Activated T-helper 17 cell treated with anti-CD3 and anti-CD28 coated beads, Interleukin-2, amount 50 U/mL, for 72 hours (primary cell): ENCODE measurements at places on chromosomes 1 and 21.

- H3K36me3 ChIP-seq = peaks cover 95% of the 10 kb centered on the region
- H3K27me3 ChIP-seq = no peaks in the 10 kb centered on the region
- H3K4me3 ChIP-seq = no peak overlapping the region
- peaks cover 27% of the 10 kb centered on the region for H3K4me1 ChIP-seq
- ATAC-seq = no peak
Measured at GRCh38 chr1:205610036-205610435, 21.8 kb downstream of the ELK4 start.

DNA sequence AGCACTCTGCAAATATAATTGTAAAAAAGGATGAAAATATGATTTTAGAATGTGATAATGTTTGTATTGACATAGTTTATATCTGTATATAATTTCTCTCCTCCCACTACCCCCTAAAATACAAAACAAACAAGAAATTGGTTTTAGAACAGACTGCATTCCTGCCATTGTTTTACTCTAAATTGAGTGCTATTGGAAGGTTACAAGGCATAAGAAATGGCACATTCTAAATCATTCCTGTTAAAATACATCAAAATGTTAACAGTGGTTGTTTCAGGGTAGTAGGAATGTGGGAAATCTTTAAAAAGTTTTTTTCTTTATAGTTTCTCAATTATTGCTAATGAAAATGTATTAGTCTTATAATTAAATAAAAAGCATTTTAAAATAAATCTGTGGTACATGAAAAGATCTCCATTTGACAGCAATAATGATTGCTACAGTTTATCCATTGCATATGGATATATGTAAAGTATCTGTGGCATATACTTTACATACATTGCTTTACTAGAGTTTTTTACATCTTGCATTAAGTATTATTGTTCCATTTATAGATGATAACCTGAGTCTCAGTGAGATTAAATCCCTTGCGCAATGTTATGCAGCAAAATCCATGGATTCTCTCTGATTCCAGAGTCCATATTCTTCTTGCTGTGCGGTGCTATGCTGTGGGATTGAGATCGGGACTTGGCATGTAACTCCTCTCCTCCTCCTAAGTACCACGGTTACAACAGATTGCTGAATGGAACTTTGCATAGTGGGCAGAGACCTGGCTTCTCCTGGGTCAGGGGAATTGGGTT, 319.8 kb downstream of the LMO4 start:
- ATAC-seq = no peak
- H3K4me3 ChIP-seq = no peak overlapping the region
- no peak overlapping the region for H3K27ac ChIP-seq
- no peaks in the 10 kb centered on the region for H3K36me3 ChIP-seq

DNA sequence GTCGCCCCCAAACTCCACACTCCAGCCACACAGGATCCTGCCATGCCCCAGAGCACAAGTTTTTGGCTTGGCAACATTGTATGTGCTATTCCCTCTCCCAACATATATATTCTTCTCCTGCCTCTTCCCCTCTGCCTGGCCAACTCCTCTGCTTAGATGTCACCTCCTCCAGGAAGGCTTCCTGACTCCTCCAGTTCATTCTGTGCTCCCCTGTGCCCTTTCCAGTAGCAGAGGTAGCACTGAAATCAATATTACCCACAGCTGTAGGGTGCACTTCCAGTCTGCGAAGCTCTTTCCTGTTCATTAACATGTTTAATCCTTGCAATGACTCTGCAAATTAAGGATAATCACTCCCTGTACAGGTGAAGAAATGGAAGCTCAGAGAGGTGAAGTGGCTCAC, 21.2 kb downstream of the ALDH4A1 start:
- no peaks in the 10 kb centered on the region for H3K36me3 ChIP-seq
- no peaks in the 10 kb centered on the region for H3K27me3 ChIP-seq
- no peak overlapping the region for H3K4me3 ChIP-seq

GRCh38 chr21:28066076-28066475, 926.6 kb downstream of the LTN1 start:
- no peak overlapping the region for H3K4me3 ChIP-seq
- H3K4me1 ChIP-seq = no peaks in the 10 kb centered on the region
- H3K27ac ChIP-seq = no peak overlapping the region

GRCh38 chr21:30674312-30674711, 31.6 kb downstream of the KRTAP20-3 start:
- H3K27me3 ChIP-seq = peaks cover 4% of the 10 kb centered on the region
- no peak overlapping the region for H3K27ac ChIP-seq
- no peaks in the 10 kb centered on the region for H3K4me1 ChIP-seq
- ATAC-seq = no peak
- H3K4me3 ChIP-seq = no peak overlapping the region
- no peaks in the 10 kb centered on the region for H3K36me3 ChIP-seq

- H3K27me3 ChIP-seq = peaks cover 3% of the 10 kb centered on the region
- H3K4me1 ChIP-seq = no peaks in the 10 kb centered on the region
- no peaks in the 10 kb centered on the region for H3K36me3 ChIP-seq
- no peak for ATAC-seq
- H3K4me3 ChIP-seq = no peak overlapping the region
- H3K27ac ChIP-seq = no peak overlapping the region
Measured at GRCh38 chr1:64679177-64679576, 65.7 kb upstream of the RAVER2 start.

DNA sequence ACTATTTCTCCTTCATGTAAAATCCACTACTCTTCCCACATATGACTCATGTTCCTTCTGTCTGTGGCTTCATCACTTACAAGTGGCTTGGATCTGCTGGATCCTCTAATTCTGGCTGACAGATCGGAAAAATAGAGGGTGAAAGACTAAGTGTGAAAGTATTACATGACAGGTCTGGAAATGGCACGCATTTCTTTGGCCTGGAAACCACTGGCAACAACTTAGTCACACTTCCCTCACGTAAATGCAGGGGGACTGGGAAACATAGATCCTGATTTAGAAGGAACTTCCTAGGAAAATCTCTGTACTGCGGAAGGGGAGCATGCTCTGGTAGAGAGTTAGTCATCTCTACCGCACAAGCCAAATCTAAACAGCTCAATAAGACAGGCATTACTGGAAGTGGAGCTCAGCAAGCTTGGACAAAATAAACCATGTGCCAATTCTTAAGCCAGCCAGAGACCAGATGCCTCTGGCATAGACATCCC, 305.4 kb upstream of the PTBP2 start:
- no peaks in the 10 kb centered on the region for H3K4me1 ChIP-seq
- H3K27ac ChIP-seq = no peak overlapping the region
- H3K27me3 ChIP-seq = no peaks in the 10 kb centered on the region
- no peaks in the 10 kb centered on the region for H3K36me3 ChIP-seq
- no peak for ATAC-seq
